ENCODE measurements at places on chromosomes 2 and 18. TPM values are rescaled to one million over a fixed set of nuclear protein-coding genes. Genes with fewer than 3 reads are reported as not detected.

The MC4R gene
- total RNA-seq, result not detected

DNA sequence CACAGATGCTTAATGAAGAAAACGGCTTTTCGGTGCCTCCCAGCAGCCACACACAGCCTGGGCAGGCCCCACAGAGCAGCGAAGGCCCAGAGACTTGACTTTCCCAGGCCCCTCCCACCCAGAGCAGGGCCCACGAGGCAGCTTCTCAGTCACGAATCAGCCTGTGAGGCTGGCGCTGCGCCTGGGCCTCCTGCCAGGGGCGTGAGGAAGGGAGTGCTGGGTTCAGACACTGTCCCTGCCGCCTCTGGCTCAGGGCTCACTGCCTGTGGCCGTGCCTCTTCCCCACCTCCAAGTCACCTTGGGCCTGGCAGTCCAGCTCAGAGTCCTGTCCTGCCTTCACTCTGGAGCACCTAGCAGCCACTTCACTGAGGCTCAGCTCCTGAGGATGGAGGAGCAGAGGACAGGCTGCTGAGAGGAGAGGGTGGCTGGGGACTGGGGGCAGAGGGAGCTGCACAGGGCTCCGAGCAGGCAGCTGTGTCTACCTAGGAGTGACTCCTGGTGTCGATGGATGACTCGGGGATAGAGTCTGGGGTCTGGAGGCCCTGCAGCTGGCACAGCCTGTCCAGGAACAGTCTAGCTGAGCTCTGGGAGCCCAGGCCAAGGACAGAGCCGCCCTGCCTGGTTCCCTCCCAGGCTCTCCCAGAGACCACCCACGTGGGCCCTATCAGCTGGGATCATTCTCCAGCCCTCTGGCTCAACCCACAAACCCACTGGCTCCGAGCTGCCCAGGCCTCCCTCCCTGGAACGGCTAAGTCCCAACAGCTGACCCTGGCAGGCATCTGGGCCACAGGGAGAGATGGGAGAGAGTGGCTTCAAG is 36.4 kb upstream of the FOSL2 start:
- DNase-seq, result peak; percentile 90

The REG1B gene
- not detected for total RNA-seq

The SPC25 gene
- total RNA-seq, result not detected

DNA sequence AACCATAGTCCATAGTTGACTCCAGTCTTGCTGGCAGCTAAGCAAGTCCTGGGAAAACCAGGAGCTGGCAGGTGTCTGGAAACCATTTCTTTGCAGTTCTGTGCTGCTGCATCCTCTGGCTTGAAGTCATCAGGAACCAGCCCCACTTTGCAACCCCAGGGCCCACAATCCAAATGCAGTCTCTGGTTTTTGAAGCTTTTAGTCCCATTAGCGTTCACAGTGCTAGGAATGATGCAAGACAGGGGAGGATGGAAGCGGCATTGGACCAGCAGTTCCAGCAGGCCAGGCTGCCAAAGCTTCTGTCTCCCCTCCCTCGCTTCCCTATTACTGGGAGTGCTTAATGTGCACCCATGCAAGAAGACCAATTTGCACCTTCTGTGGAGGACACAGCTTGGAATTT is 106.4 kb downstream of the ZBTB7C start:
- no peak for DNase-seq

- DNase-seq, result peak; percentile 90
Measured at GRCh38 chr18:36850527-36851201, 21.7 kb downstream of the KIAA1328 start.
